ENCODE measurements at places on chromosomes 13 and 19.

DNA sequence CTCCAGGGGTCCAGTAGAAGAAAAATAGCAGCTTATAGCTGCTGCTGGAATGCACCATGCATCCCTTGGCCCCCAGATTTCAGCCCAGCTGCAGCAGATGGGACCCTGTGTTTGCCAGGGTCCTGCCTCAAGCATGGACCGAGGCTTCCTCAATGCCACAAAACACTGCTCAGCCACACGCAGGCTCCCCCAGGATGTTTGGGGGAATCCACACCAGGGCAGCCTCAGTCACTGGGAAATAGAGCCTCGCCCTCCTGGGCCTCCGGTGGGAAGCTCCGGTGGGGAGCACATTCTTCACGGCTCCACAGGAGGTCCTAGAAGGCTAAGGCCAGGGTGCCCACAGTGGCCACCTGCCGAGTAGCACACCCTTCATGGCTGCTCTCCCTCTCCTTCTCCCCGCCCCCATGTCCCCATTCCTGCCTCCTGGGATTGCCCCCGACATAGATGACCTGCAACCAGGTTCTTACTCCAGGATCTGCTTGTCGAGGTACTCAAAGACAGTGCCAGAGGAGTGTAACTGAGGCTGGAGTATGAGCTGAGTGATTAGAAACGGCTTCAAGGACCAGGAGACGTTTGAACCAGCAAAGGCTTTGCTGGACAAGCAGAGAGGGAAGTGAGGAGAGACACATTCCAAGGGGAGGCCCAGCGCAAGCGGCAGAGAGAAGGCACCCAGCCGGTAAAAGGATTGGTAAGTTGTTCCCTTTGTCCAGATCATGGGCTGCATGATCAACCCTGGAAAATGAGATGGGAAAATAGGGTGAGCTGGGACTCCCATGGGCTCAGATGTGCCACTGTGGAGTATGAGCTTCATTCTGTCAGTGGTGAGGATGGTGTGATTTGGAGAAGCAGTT lies 110.7 kb upstream of the UQCRFS1 start:
- DNase-seq = no peak

DNA sequence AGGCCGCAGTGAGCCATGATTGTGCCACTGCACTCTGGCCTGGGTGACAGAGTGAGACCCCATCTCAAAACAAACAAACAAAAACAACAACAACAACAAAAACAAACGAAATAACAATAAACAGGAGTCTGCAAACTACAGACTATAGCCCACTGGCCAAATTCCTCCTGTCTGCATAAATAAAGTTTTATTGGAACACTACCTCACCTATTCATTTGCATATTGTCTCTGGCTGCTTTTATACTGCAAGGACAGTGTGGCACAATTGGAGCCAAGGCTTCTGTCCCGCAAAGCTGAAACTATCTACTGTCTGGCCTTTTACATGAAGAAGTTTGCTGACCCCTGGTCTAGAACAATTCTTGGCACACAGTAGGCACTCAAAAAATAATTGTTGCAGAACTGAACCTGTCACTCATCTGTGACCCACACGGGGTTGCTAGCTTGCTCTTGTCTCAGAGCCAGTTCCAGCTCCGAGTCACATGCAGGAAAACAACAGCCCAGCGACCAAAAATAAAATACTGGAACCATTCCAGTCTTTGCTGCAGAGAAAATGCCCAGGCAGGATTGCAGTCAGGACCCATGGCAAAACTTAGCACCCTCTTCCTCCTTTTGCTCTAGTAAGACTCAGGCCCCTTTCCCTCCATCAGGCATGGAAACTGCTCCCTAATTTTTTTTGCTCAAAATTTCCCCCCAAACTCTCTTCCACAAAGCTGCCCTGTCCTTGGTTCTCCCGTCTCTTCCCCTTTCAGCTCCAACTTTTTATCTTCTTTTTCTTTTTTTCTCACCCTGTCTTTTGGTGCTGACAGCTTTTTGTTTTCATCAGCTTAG lies 4.8 kb upstream of the MYH14 start:
- no peak for DNase-seq

GRCh38 chr19:41671486-41671885 lies 16.6 kb downstream of the CEACAM7 start:
- no peak for DNase-seq

DNA sequence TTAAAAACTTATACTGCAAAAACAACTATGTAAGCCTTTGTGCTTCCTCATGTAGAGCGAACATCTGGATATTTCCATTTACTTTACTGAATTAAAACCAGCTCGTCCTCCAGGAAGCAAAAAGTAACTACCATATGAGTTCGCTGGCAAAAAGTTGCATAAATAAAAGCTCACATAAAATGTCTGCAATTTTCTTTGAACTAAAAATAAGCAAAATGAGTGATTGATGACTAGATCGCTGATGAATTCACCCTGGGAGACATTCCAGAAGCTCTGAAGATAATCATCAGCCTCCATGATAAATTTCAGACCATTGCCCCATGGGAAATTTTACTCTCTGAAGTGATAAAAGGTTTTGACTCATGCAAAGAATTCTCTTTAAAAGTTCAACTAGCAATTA lies 67.3 kb upstream of the SACS start:
- no peak for DNase-seq

DNA sequence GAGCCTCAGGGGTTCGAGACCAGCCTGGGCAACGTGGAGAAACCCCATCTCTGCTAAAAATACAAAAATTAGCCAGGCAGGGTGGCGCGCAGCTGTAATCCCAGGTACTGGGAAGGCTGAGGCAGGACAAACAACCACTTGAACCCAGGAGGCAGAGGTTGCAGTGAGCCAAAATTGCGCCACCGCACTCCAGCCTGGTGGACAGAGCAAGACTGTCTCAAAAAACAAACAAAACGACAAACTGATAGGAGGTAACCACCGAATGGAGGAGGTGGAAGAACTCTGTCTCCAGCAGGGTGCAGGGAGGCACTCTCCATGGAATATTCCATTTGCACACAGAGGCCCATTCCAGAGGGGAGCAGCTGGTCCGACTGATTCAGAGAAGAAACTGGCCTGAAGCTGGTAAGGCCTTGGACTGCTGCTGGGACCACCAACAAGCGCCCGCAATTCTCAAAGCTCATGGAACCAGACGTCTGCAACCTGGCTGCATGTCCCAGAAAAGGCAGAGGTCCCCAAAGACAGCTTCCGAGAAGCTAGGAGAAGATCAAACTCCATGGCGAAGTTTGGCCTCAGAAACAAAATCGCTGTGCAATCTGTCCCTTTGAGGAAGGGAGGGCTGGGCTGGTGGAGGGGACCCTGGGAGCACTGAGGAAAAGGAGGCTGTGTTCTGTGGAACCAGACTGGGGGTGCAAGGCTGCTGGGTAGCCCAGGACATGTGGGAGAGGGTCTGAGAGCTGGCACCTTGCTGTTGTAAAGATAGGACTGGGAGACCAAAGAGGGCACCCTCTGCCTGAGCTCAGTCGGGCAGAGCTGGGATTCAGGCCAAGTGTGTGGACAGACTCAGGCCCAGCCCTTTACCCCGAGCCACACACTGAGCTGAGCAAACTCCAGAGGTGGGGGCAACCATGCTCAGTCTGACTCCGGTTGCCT lies 35.2 kb downstream of the SLC25A42 start:
- no peak for DNase-seq

GRCh38 chr19:4454747-4455718 lies 2.6 kb downstream of the UBXN6 start:
- no peak for DNase-seq

- DNase-seq = no peak
Measured at GRCh38 chr13:27770809-27771208, 21.5 kb upstream of the GSX1 start.

DNA sequence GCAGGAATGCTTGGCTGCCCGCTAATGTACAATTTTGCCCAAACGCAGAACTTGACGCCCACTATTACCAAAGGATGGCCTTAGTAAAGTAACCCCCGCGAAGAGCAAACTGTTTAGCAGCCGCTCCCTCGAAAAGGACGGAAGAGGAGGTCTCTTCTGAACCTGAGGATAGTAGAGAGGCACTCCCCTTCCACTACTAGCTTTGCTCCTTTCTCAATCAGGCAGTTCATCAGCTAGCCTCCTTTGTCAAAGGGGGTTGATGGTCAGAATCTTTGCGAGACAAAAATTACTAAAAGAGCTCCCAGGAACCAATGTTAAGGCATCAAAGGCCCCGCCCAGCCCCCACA lies 534 bp downstream of the CAB39L start:
- DNase-seq = no peak

DNA sequence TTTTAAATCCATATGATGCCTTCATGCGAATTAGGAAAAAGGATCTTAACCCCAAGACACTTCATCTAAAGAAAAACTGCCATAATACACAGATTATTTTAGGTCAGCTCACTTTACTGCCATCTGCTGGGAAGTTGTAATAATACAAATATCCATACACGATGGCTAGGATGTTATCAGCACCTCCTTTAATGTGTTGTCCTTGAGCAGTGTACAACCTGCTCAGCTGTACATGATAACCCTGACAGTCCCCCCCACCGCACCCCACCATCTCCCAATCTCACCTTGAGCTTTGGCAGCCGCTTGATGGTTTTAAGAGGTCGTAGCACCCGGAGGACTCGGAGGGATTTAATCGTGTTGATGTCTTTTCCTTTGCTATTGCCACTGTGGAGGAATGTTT lies 112.2 kb downstream of the IER2 start:
- DNase-seq = no peak

- DNase-seq = no peak
Measured at GRCh38 chr13:42686165-42686564, 95.2 kb upstream of the FAM216B start.

- DNase-seq = no peak
Measured at GRCh38 chr13:79880818-79881217, 399.9 kb downstream of the NDFIP2 start.

GRCh38 chr19:17741456-17741855 lies 9.8 kb upstream of the FCHO1 start:
- no peak for DNase-seq

GRCh38 chr19:41564515-41565378 lies 11.2 kb upstream of the CEACAM21 start:
- no peak for DNase-seq

DNA sequence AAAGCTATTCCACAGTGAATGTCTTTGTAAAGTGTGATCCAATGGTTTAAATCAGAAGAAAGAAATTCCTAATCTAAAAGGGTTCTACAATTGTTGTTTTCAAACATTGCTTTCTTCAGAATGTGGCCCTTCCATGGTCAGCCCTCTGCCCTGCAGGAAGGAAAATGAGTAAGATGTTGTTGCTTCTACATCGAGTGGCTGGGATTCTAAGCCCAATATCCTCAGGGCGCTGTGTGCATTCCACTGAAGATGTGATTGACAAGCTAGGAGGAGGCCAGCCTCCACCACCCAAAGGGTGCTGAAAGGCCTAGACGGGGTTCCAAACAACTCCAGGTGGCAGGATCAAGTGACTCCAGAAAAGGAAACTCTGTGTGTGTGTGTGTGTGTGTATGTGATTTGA lies 316.9 kb upstream of the TSHZ3 start:
- DNase-seq = no peak

GRCh38 chr13:87798536-87798935 lies 127.4 kb downstream of the SLITRK5 start:
- no peak for DNase-seq

DNA sequence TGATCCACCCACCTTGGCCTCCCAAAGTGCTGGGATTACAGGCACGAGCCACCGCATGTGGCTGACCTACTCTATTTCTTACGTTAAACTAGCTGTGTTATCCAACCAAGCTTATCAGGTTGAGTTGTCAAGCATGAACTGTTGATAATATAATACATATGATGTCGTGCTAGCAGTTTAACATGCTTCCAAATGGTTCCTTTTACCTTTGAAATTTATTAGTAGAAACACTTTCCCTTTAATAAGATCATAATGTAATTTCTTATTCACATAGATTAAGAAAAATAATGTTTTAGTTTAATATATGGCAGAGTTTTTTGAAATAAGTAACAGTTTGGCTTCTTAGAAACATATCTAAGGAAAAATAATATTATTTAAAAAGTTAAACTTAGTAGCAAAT lies 34.4 kb upstream of the VWA8 start:
- DNase-seq = no peak

GRCh38 chr13:35856721-35857364 lies 274.3 kb downstream of the DCLK1 start:
- DNase-seq = no peak

GRCh38 chr19:8501516-8501915 lies 924 bp downstream of the PRAM1 start:
- no peak for DNase-seq

DNA sequence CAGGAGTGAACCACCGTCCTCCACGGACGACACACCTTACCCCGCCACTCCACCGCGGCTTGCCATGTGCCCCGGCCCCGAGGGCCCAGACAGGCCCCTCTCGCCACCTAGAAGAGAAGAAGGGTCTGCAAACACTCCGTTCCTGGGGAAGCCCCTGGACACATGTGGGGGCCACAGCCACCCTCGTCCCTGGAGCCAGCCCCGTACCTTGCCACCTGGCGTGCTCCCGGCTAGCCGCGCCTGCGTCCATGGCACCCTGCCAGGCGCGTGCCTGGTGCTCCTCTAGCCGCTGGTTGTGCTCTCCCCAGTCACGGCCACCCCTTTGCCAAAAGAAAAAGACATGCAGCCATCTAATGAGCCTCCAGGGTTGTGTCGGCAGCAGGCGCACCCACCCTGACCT lies 19.9 kb upstream of the TINCR start:
- no peak for DNase-seq

- DNase-seq = no peak
Measured at GRCh38 chr19:6602729-6603114, 11.8 kb upstream of the CD70 start.

GRCh38 chr13:93455861-93456260 lies 229.3 kb downstream of the GPC6 start:
- DNase-seq = no peak

- DNase-seq = no peak
Measured at GRCh38 chr13:92806215-92806614, 420.4 kb upstream of the GPC6 start.

DNA sequence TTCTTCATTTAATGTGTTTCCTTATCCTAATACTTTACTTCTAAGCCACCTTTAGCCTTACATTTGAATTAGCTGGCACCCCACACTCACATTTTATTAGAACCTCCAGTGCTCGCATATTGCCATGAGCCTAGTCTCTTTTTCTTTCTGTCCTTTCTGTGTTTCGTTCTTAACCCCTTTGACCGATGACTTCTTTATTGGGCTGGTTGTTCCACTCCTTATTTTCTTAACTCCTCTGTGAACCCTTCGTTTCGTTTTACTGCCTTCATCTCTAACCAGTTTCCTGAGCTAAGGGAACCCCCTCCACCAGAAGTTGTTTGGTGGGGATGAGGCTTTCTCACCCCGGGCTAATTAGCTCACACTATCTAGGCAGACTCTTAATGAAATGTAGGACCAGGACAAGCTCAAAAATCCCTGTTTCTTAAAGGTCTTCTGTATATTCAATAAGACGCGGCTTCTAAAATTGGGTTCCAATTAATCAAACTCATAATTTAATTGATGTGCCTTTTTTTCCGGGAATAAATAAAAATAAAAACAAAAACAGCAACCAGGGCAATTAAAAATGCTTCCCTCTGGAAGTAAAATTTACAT lies 19.1 kb upstream of the ARHGEF7 start:
- no peak for DNase-seq

- DNase-seq = no peak
Measured at GRCh38 chr19:34365463-34366401, 736 bp downstream of the GPI start.

- DNase-seq = no peak
Measured at GRCh38 chr13:99624936-99625540, 123.8 kb downstream of the TM9SF2 start.

- no peak for DNase-seq
Measured at GRCh38 chr13:21530656-21531055, 71.6 kb upstream of the ZDHHC20 start.

Measured in stimulated activated CD4-positive, alpha-beta T cell treated with anti-CD3 and anti-CD28 coated beads, Interleukin-2, amount 100 ng/mL, for 48 hours (primary cell).